ENCODE measurements at places on chromosomes 13 and 19.

- no peak for DNase-seq
Measured at GRCh38 chr19:36423925-36424324, 5.5 kb upstream of the ZFP82 start.

- DNase-seq = no peak
Measured at GRCh38 chr13:41179593-41180250, 14.6 kb downstream of the KBTBD7 start.

DNA sequence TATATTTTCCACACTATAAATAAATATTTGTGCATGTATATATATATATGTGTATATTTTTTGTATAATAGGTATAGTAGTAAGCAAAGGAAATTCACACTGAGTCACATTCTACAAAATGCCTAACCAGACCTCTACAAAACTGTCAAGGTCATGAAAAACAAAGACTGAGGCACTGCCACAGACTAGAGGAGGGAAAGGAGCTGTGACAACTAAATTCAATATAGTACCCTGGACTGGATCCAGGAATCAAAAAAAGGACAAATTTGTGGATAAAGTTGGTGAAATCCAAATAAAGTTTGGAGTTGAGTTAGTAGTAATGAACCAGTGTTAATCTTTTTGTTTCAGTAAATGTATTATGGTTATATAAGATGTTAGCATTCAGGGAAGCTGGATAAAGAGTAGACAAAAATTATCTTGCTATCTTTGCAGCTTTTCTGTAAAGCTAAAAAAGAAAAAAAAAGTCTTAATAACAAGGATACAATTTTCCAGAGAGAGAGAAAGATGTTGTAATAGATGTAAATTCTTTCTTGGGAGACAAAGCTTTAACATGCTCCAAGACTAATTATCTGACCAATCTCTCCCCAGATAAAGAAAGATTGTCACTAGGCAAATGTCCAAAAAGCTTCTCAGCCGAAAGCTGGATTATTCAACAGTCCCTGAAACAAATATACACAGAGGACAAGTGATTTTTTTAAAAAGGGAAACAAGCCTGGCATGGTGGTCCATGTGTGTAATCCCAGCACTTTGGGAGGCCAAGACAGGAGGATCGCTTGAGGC is 19.1 kb downstream of the SYDE1 start:
- no peak for DNase-seq

- DNase-seq = no peak
Measured at GRCh38 chr13:44734201-44734707, 158.1 kb upstream of the TSC22D1 start.

DNA sequence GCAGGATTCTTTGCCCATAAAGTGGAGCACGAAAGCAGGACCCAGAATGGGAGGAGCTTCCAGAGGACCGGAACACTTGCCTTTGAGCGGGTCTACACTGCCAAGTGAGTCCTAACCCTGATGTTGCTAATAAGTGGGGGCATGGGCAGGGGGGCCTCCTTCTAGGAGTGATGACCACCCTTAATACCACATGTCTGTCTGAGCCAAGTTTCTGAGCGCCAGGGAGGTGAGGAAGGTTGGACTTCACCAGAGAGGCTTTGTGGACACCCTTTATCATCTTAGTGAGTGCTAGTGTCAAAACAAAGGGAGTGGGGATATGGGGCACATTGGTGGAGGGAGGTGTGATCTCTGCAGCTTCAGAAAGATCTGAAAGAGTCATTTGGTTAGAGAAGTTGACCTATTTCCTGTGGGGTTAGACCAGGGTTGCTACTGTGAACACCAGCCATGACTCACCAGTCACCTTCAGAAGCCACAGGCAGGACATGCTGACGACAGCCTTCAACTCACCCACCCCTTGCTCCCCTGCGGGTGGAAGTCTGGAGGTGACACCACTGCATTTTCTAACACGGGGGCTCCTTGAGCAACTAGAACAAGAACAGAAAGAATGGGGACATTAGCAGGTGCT is 8.8 kb downstream of the ALOX5AP start:
- peak; percentile 32 for DNase-seq

DNA sequence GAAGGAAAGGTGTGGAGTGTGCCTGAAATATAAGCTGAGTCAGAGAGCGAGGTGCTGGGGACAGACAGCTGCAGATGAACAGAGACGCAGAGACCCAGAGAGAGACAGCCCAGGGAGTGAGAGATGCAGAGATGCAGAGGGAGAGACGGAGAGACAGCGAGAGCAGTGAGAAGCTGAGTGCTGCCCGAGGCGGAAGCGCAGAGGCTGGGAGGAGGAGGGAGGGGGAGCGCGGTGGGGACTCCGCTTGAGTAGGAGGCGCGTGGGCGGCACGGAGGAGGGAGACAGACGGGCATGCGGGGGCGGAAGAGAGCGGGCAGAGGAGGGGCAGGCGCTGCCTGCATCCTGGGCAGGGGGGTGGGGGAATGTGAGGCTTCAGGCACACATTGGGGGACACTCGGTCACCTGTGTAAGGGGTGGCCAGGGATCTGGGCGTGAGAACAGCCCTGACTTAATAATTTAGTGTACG is 25.7 kb downstream of the SLC8A2 start:
- peak; percentile 36 for DNase-seq

- DNase-seq = no peak
Measured at GRCh38 chr19:8589177-8589714, 12.0 kb upstream of the MYO1F start.

- no peak for DNase-seq
Measured at GRCh38 chr19:342128-342455, 2.5 kb downstream of the MIER2 start.

GRCh38 chr13:77519808-77520207 is 15.7 kb upstream of the SCEL start:
- DNase-seq = no peak

DNA sequence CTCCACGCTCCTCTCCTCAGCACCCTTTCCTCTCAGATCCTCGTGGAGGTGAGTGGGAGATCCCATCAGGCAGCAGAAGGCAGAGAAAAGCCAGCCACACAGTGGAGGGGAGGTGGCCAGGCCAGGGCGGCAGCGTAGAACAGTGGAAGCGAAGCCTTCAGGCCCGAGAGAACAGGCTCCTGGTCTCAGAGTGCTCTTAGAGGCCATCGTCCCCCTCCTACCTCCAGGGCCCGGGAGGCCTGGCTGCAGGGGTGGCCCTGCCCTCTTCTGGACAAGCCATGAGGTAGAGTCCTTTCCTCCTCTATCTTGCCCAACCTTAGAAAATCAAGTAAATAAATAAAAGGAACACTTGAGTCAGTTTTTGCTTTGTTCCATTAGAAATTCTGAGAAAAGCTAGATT is 202.0 kb downstream of the KATNAL1 start:
- DNase-seq = no peak

DNA sequence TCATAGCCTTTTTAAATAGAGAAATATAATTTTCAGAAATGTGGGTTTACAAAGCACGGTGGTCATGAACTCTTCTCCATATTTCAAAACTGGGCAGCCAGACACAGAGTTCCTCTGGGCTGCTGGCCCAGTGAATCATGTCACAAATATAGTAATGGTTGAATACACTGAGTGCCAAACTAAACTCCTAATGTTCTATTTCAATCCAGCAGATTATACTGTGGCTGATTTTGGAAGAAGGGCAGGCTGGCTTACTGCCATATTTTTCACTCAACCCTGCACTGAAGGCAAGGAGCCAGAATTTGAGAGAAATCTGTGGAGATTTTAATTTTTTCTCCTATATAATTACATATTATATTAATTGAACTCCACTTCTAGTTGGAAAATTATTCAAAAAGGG is 17.0 kb upstream of the PRR20A start:
- DNase-seq = no peak

DNA sequence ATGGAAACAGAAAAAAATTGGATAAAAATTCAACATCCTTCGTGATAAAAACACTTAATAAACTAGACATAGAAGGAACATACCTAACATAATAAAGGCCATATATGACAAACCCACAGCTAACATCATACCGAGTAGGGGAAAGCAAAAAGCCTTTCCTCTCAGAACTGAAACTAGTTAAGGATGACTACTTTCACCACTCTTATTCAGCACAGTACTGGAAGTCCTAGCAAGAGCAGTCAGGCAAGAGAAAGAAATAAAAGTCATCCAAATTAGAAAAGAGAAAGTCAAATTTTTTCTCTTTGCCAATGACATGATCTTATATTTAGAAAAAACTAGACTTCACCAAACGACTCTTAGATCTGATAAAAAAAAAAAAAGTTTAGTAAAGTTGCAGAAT is 25.8 kb upstream of the SLC7A9 start:
- DNase-seq = no peak

- DNase-seq = peak; percentile 89
Measured at GRCh38 chr13:30159446-30159839, 147.9 kb downstream of the KATNAL1 start.

GRCh38 chr13:106699311-106699710 is 131.4 kb upstream of the ARGLU1 start:
- DNase-seq = no peak

GRCh38 chr13:51834581-51835171 is 10.3 kb downstream of the TMEM272 start:
- no peak for DNase-seq

GRCh38 chr19:33535226-33535625 is 13.6 kb upstream of the PEPD start:
- DNase-seq = no peak

GRCh38 chr19:46902402-46902766 is 41.6 kb downstream of the ARHGAP35 start:
- DNase-seq = no peak

DNA sequence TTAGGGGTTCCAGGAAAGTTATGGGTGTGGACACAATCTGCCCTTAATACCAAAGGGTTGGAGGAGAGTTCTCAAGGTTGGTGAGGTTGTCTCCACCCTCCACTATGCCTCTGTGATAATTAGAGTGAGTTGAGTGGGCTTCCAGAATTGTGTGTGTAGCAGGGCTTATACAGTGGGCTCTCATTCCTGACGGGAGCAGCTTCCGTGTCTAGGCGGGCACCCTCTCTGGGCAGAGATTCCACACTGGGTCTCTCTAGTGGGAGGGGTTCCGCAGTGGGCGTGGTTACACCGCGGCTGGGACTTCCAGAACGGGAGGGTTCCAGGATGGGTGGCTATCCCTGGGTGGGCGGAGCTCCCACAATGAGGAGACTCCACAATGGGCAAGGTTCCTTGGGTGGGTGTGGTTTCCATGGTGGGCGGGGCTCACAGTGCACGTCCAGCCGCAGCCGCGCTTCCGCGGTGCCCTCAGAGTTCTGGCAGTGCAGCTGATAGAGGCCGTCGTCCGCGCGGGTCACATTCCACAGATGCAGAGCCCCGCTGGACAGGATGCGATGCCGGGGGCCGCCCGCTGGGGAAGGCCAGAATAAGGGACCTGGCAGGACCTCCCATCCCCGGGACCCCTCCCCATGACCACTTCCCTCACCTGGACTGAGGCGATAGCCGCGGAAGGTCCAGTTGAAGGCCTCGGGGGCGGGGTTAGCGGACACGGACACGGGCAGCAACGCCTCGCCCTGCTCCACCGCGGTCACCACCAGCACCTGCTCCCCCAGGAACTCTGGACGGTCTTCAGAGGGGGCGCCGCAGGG is 8.4 kb downstream of the NPHS1 start:
- no peak for DNase-seq

- no peak for DNase-seq
Measured at GRCh38 chr13:73991884-73992283, 142.3 kb downstream of the KLF12 start.

DNA sequence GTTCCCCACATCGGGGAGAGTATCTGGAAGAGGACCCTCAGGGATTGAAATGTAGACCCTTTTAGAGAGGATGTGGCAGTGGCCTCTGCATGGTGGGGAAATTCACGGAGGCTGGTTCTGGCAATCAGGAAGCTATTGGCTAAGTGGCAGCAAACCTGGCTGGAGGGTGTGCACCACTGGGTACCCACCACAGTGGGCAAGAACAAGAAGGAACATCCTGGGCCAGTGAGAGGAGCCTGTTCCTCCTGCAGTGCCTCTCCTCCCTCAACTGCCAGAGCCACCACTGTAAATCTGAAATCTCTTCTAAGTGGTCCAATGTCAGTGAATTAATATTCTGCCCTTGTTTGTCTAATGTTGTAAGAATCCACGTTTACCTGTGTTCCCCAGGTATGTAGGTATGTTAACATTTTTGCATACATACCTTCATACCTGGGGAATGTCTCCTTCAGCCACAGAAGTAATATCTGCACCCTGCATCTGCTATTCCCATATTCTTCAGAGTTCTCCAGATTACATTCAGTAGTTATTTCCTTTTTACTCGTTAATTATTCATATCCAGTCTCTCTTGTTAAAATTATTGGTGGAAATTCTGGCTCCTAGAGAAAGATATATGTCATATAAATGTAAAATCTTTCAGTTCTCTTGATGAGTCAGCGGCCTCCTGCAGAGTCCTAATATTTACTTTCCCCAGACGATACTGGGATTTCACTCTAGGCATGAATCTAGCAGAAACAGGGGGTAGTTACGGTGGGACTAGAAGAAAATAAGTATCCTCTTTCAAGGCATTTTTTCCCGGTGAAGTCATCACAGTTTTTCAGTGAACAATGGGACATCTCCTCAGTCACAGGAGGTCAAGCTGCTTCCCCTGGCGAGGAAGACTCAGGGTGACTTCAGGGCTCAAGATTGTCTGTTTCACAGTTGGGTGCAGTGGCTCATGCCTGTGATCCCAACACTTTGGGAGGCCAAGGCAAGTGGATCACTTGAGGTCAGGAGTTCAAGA is 148.3 kb downstream of the MYO16 start:
- DNase-seq = no peak

DNA sequence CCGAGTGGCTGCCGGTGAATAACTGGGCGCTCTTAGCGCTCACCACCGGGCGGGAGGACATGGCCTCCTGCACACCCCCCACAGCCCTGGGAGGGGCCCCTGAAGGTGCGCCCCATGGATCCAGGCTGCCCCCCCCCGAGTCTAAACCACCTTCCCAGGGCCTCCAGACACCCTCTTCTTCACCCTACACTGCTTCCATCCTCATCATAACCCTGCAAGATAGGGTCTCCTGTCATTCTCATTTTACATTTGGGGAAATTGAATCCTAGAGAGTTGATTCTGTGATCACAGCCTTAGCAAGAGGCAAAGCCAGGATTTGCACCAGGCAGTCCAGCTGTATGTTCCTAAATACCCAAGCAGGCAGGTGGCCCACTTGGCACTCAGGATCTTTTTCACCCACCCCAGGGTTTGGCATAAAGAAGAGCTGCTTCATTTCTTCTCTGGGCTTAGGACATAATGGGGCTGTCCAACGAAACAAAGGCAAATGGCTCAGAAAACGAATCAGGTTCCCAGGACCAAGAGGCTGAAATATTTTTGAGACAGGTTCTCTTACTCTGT is 110.8 kb downstream of the PTPRS start:
- DNase-seq = no peak

All from ACHN (cell line).